Right lung (tissue), 10 donors: ENCODE measurements at places on chromosomes 6 and 20.

DNA sequence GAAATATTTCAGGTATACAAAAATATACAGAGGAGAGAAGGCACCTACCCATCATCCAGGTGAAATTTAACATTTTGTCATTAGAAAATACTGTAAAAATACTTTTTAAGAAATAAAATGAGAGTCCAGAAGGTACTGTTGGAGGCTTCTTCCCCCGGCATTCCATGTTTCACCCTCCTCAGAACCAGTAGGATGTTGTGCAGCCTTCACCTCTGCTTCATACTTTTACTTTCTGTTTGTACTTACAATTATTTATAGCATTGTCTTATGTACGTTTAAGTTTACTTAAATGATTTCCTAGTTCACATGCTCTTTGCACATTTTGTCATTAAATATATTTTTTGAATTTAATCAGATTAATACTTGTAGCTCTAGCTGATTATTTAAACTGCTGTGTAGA, 30.9 kb downstream of the TMEM200A start:
- no peak for DNase-seq

DNA sequence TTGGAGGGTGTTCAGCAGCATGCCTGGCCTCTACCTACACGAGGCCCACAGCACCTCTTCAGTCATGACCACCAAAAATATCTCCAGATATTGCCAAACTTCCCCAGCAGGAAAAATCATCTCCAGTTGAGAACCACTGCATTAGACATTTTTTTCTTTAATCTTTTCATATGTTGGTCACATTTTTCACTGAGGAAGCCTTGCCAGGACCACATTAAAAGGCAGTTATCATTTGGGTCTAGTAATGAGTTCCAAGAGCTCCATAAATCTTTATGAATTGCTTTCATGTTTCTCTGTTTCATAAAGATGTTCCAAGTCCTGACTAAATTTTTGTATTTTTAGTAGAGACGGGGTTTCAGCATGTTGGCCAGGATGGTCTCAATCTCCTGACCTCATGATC, 28.8 kb downstream of the MTRES1 start:
- peak; percentile 56 for DNase-seq

DNA sequence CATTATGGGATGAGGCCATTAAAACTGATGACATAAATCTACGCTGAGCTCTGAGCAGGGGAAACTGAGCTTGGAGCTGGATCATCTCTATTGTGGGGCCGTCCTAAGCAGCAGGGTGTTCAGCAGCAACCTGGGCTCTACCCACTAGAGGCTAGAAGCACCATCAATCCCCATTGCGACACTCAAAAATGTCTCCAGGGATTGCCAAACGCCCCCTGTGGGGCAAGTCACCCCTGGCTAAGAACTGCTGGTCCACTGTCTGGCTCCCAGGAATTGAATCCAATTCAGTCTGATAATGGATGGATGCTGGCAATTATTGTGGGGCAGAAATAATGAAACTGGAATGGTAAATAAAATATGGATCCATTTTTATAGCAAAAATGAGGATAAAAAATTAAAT, 38.2 kb downstream of the PMEPA1 start:
- no peak for DNase-seq

GRCh38 chr20:10366898-10367692, 66.9 kb downstream of the MKKS start:
- no peak for DNase-seq
